Fibroblast of skin of right biceps (primary cell): ENCODE measurements at places on chromosomes 1 and 21.
A peak's percentile ranks its signal among the peaks of the same experiment; 100 is the strongest.

DNA sequence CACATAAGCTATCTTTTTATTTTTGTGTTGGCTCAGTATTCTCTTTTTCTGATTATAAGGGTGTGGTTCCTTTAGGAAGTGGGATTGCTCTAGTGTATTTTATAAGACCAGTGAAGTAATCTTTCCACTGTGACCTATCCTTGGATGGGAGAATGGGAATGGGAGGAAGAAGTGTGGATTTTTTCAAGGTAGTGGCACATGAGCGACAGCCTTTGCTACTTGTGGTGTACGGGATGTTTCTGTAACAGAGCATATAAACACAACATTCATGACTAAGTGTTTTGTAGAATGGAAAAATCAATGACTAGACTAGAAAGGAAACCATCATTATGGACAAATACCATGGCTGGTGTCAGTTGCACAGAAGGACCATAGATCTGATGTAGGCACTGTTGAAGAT is 209.6 kb downstream of the GIPC2 start:
- peak; percentile 23 for DNase-seq

DNA sequence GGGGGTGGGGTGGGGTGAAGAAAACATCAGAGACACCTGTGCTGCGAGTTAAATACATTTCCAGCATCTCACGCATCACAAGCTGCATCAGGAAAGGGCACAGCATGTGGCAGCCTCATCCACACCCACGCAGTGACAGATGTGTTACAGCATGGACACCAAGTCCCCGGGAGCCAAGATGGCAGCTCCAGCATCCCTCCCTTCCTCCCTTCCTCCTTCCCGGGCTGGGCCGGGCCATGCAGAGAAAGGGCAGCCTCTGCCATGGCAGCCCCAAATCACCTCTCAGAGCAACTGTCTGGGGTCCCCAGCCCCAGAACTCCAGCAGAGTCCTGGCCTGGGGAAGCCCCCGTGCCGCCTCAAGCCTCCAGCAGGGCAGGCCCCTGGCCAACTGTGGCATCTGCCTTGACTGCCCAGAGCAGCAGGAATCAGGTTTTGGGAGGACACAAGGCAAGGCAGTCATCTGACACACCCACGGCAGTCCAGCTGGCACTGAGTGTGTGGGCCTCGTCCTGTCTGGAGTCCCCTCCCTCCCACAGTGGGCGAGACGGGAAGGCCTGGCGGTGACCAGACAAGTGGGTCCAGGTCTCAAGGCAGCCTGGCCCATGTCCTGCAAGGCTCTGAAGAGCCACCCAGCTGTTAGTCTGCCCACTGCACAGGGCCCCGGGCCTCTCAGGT is 6.2 kb downstream of the SMIM1 start:
- DNase-seq: no peak

DNA sequence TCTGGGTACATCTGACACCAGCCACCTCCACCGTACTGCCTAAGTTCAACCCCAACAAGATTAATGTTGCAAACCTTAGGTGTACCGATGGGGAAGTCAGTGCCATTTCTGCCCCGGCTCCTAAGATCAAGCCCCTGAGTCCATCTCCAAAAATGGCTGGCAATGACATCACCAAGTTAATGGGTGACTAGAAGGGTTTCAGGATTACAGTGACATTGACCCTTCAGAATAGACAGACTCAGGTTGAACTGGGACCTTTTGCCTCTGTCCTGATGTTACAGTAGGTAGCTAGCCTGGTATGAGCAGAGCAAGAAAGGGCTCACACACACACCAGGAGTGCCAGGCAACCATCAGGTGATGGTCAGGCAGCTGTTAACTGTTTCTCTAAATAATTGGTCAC is 21.7 kb upstream of the ZMYM6 start:
- no peak for DNase-seq

GRCh38 chr1:177505905-177506590 is 335.3 kb downstream of the BRINP2 start:
- DNase-seq: no peak

DNA sequence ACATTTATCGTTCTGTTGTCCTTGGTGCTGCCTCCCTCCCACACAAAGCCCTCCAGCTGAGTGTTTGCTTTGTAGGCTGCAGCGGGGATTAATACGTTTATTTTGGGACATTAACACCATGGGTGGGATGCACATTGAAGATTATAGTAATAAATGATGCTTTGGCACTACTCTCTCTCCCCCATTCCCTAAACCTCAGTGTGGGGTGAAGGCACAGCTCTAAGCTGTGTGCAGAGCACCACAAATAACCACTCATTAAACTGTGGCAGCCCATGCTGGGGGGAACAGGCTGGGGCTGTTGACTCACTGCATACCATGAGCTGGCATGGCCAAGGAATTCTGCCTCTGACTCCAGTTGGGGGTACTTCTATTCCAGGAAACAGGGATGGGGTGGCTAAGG is 7.7 kb downstream of the PCP4L1 start:
- DNase-seq: peak; percentile 10

- no peak for DNase-seq
These were observed 45.6 kb upstream of the PGD start for GRCh38 chr1:10353282-10353681.

- DNase-seq: no peak
These were observed 35.4 kb downstream of the QSOX1 start for GRCh38 chr1:180190091-180190490.

DNA sequence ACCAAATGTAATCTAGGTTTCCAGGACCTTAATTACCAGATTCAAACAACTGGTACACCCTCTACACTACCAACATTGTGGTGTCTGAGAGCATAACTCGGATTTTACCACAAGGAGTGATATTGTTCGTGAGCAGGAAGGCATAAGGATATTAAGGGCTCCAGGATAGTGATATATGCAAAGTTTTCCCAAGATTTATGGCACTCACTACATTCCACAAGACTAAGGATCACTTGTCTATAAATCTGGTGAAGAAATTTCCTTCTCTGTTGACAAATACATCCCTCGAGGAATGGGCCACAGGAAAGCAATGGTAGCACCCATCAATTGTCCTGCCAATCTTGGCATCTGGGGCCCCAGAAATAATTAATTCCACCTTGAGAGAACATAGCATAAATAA is 43.1 kb upstream of the PLD5 start:
- no peak for DNase-seq

DNA sequence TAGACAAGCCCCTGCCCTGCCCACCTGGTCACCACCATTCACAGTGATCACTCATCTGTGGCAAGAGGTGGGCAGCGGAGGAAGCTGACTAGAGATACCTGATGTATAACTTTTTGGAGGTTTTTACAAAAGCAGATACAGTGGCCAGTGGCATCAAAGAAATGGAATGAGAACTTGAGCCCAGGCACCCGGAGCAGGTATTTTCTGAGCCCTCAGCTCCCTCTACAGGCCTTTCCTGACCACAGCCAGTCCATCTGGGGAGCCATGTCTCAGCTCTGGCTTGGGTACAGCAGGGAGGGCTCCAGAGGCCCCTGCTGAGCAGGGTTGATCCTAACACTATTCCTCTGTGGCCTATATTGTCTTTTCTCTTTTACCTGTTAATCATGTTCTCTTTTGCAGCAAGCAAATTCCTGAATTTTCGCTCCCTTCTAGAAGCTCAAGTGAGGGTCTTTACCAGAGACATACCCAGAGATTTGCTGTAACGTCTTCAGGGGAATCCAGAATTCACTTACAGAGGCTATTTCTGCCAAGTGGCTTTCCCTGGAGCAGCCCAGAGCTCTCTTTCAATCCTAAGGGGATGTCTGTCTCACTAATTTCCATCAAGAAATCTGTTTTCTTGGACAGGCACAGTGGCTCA is 27.3 kb downstream of the GPR157 start:
- peak; percentile 59 for DNase-seq

GRCh38 chr1:227270554-227270953 is 47.7 kb downstream of the CDC42BPA start:
- DNase-seq: peak; percentile 4

- no peak for DNase-seq
These were observed 98.8 kb downstream of the SDCCAG8 start for GRCh38 chr1:243354511-243355153.

DNA sequence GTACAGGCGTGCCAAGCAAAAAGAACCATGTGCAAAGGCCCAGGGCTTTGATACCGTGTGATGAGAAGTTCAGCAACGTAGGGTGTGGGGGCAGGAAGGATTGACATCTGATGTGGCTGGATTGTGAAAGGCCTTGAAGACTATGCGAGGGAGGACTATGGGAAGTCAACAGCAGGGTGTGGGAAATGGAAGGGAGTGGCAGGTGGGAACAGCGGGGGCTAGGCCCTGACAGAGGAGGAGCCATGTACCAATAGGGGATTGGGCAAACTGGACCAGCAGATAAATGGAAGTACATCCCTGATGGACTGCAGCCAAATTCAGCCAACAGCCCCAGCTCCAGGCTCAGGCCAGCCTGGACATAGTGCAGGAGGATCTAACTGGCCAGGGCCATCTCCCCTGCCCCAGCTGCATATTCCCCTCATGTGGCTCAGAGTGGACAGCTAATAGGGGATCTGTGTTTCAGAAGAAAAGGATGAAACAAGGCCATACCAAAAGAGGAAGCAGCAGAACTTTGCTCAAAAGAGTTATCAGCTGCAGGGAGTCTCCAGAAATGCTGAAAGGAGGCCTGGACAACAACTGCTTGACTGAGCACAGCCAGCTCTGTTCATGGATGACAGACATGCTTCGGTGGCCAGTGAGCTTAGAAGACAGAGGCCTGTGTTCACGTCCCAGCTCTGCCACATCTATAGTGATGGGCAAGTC is 140.2 kb upstream of the SGIP1 start:
- no peak for DNase-seq

DNA sequence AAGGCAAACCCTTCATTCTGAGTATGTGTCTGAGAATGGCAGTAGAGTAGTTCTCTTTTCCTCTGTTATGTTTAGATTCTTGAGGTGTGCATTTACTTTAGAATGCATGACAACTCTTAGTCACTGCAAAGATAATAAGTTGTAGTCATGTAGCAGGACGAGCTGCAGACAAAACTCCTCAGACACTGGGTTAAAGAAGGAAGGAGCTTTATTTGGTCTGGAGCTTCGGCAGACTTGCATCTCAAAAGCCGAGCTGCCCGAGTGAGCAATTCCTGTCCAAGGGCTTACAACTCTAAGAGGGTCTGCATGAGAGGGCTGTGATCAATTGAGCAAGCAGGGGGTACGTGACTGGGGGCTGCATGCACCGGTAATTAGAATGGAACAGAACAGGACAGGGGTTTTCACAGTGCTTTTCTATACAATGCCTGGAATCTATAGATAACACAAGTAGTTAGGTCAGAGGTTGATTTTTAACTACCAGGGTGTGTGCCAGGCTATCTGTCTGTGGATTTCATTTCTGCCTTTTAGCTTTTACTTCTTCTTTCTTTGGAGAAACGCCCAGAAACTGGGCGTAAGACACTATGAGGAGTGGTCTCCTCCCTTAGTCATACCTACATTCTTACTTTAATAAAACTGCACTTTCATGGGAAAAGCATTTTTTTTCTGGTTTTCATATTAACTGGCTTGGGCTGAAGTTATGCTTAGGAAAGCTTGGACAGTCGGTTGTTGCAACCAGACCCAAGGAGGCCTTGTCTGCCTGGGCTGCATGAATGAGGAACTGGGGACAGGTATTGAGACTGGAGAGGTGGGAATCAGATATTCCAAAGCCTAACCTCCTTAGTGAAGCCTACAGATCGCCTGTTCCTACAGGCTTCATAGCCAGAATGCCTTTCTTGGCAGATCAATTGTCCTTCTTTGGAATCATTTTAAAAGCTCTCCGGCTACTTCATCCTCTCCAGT is 115.1 kb downstream of the RHOU start:
- no peak for DNase-seq

- DNase-seq: no peak
These were observed 46.2 kb upstream of the SLC2A1 start for GRCh38 chr1:43004587-43005459.

DNA sequence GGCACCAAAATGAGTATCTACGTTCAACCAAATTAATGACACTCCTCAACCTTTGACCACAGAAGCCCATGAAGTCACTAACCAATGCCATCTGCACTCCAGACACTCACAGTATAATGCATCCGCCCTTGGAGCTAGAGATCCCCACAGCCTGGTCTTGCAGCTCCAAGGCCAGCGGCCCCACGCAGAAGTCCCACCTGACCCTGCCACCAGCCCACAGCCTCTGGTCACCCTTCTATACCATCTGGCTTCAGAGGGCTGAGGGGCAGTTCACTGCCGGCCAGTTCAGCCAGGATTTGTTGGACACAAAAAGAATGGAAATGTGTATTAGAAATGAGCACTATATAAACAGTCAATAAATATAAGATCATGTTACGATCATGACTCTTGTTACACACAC is 211.2 kb downstream of the RRAGC start:
- no peak for DNase-seq

GRCh38 chr1:198283222-198283621 is 126.4 kb downstream of the NEK7 start:
- no peak for DNase-seq

DNA sequence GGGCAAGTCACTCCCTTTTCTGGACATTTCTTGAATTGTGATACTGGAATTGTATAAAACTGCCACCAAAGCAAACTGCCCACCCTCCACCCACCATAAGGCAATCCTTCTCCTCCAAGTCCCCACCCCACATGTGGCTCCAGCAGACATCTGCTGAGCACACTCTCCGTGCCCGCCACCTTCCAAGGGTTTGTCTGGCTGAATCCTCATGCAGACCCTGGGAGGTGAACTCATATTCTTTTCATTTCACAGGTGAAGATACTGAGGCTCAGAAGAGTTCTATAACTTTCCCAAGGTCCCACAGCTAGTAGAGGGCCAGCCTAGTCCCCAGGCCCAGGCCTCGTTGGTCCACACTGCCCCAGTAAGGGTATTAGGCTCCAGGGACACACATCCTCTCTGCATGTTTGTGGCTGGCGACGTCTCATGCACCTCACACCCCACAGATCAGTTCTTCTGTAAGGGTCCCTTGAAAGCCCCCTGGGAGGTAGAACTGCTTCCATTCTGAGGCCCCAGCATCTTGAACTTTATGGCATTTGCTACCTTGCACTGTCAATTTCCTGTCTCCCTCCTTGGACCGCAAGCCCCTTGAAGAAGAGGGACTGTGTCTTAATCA is 14.1 kb downstream of the CNTN2 start:
- DNase-seq: no peak

DNA sequence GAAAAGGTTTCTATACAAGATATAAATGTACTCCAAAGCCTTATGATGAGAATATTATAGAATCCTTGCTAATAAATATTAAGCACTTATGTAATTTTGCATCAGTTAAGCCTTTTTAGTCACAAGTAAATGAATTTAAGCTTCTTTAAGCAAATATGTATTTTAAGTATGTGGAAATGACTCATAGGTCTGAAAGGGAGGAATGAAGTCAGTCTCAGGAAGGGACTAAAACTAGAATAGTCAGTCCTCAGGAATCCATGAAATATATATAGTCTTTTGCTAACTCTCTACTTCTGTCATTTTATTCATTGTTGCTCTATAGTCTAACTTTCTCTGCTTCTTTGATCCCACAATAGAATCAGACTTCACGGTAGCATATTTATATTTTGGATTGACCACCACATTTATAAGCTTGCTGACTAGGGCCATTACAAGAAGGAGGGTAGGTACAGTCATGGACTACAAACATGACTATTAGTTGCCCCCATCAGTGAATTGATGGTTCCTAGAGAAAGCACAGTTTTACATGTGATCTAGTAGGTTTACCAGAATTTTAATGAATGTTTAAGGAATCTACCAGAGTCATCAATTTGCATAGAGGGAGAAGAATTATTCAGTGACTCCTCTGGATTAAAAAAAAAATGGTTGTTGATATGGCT is 20.2 kb upstream of the RABGGTB start:
- peak; percentile 89 for DNase-seq

GRCh38 chr1:239630767-239631166 is 244.4 kb downstream of the CHRM3 start:
- no peak for DNase-seq
